ENCODE measurements at places on chromosomes 11 and 22. TPM values are rescaled to one million over a fixed set of nuclear protein-coding genes. Genes with fewer than 3 reads are reported as not detected.

DNA sequence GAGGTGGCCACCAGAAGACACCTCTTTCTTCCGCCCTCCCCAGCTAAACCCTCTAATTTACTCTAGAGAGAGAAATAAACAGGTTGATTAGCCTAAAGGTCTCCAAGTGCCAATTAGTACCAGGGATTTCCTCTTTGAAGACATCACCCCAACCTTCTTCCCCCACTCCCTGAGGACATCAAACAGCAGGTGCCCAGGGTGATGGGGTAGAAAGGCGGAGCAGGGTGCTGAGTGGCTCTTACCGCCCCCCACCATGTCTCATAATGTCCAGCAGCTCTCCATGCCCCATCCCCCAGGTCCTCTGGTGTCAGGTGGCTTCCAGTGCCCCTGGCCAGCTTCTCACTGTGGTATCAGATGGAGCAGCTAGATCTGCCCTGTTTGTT, 5.3 kb upstream of the GNAZ start:
- DNase-seq: no peak

- DNase-seq: no peak
Observed at GRCh38 chr11:36751996-36752395, 154.0 kb upstream of the RAG2 start.

DNA sequence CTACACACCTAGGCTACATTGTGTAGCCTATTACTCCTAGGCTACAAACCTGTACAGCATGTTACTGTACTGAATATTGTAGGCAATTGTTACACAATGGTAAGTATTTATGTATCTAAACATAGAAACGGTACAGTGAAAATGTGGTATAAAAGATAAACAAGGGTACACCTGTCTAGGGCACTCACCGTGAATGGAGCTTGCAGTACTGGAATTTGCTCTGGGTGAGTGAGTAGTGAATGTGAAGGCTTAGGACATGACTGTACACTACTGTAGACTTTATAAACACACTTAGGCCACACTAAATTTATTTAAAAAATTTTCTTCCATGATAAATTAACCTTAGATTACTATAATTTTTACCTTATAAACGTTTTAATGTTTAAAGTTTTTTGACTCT, 171.7 kb upstream of the NCAM1 start:
- no peak for DNase-seq

GRCh38 chr11:72897506-72897905, 83.3 kb downstream of the ATG16L2 start:
- no peak for DNase-seq

CDC45 gene
- total RNA-seq: 19.0 TPM

TBX1 gene
- 2.4 TPM for total RNA-seq

CENATAC gene
- 33.6 TPM for total RNA-seq

Measured in type B pancreatic cell (in vitro differentiated cells).